ENCODE measurements at places on chromosomes 16 and 17.
A peak's percentile ranks its signal among the peaks of the same experiment; 100 is the strongest.

DNA sequence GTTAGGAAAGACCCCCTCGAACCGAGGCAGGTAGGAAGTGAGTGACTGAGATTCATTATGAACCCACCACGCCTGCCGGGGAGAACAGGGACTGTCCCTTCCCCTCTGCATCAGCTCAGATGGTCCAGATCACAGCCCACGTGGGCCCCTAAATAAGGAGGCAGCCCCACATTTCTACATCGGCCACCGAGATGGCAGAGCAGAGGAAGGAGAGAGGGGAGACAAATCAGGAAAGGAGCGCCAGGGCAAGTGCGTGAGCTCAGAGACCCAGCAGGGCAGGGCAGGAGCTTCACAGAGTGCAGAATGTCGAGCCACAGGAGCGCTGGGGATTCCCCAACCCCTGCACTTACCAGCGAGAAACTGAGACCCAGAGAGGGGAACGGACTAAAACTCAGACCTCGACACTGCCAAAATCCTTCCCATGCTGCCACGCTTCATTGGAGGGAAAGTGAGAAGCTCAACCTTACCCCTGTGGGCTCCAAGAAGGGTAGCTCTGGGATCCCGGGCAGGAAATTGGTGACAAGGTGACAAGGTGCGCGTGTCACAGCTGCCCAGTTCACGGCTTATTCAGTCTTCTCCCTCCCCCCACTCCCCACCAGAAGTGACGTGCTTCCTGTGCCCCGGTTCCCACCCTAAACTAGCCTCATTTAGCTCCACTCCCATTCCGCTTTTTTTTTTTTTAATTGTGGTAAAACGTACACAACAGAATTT, at the start of gene ICAM2:
Gene ICAM2, minus strand, starts transcription at position 578 of the 711 bp plus-strand sequence. CDS start 13,942 bp downstream, outside the sequence.
- DNase-seq, result no peak

- no peak for DNase-seq
Observed at GRCh38 chr17:56850591-56850990, 16.6 kb downstream of the DGKE start.

DNA sequence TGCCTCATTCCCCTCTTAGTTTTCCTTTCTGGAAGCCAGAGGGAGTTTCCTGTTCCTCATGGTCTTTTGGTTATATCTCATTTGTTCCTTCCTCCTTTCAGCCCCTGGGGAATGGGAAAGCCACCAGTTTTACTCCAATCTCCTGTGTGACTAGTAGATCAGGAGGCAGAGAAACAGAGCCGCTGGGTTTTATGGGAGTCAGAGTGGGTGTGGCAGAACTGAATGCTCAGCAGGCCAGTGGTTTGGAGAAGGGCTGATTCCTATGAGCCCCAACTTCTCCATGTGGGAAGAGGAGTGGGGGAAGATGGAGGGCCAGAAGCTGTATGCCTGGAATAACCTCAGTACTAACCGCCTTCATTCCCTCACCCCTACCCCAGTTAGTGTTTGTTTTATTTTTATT, 4.1 kb downstream of the DNAH2 start:
- no peak for DNase-seq

- DNase-seq, result no peak
Observed at GRCh38 chr16:80725566-80726162, 78.7 kb downstream of the CDYL2 start.

- DNase-seq, result peak; percentile 71
Observed at GRCh38 chr17:72122765-72123529, 2.1 kb downstream of the SOX9 start.

DNA sequence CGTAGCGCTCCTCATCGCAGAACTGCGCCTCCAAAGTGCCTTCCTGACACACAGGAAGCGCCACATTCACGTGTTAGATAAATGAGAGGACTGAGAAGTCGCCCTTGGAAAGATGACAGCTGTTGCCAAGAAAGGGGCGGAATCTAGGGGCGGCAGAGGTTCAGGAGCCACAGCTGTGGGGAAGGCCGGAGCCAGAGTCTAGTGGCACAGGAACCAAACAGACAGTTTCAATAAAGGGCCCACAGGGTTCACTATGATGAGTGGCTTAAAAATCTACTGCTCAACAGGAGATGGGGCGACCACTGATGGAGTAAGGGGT, 4.7 kb downstream of the FLCN start:
- no peak for DNase-seq

DNA sequence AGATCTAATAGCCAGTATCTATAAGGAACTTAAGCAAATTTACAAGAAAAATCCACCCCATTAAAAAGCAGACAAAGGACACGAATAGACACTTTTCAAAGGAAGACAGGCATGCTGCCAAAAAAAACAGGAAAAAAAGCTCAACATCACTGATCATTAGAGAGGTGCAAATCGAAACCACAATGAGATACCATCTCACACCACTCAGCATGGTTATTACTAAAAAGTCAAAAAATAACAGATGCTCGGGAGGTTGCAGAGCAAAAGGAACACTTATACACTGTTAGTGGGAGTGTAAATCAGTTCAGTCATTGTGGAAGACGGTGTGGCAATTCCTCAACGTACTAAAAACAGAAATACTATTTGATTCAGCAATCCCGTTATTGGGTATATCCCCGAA, 9.6 kb downstream of the STX8 start:
- no peak for DNase-seq

DNA sequence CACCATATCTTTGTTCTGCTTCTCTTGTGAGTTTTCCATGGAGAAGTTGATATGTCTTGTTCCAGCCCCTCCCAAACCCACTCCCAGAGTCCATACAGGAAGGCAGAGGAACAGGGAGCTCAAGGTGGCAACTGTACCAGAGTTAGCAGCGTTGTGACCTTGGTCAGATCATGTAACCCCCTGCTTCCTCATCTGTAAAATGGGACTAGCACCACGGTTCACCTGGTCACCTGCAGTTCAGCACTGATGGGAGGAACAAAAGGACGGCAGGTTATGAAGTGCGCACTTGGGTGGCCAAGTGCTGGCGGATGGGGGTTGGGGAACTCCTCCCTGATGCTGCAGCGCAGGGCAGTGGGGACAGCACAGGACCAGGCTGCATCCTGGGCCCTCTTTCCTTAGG, 7.7 kb upstream of the NEUROD2 start:
- DNase-seq, result no peak

DNA sequence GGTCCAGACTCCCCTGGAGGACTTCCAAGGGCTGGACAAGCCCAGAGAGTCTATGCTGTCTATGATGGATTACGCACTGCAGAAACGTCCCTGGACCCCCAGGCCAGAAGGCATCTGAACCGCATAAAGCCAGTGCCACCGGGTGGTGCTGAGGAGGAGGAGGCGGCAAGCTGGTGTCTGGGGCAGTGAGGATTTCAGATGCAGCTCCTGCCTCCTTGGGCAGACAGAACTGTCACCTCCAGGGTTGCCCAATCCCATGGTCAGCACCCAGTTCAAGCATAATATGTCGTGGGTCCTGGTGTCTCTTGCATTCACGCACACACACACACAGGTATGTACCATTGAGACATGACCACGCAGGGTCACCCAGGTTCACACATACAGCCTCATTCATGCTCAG, 25.6 kb downstream of the RAP1GAP2 start:
- no peak for DNase-seq

GRCh38 chr16:30377050-30377811, 2.6 kb downstream of the MYL11 start:
- DNase-seq, result no peak

DNA sequence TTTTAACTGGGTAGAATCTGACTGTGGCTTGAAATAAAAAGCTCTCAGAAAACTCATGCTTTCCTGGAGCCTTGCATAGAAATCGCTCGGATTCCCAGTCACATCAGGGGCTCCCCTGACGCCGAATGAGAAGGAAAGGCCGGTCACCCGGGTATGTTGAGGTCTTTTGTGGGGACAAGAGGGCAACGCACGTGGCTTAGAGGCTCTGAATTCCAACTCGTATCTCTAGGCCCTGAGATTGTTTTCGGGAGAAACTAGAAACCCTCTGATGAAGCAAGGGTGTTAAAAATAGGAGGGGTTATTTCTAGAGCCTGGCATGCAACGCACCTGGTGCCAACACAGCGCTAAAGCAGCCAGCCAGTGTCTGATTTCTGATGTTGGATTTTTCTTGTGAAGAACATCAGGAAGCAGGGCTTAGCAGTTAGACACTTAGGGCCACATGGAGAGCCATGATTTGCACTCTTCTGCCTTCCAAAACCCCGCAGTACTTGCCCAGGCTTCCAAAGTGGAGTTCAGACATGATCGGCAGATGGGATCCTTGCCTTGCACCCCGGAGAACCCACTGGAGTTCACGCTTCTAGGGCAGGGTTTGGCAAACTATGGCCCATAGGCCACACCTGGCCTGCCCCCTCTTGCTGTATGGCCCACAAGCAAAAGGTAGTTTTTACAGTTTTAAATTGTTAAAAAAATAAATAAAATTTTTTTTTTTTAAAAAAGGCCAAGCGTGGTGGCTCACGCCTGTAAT, 12.6 kb downstream of the CACNG1 start:
- DNase-seq, result no peak

Data from fibroblast of pulmonary artery (primary cell).